Muscle of back (tissue), 13 donors: ENCODE measurements at places on chromosomes 12 and 14.

GRCh38 chr14:30820674-30821073, 53.7 kb upstream of the COCH start:
- no peak for DNase-seq

DNA sequence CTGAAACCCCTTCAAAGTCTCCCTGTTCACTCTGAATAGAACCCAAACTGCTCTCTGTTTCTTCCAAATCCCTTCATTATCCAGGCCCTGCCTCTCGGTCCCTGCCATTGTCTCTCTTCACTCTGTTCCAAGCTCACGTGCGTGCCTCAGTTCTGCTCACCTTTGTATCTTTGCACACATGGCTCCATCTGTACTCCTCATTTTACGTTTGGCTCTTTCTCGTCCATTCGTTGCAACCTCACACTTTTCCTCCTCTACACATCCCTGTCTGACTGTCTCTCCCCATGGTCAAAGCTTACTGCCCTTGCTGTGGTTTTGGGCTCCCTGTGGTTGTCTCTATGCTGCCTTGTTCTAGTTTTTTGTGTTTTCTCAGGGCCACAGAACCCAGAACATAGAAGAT, 1054.5 kb downstream of the BCL11B start:
- DNase-seq, result no peak

DNA sequence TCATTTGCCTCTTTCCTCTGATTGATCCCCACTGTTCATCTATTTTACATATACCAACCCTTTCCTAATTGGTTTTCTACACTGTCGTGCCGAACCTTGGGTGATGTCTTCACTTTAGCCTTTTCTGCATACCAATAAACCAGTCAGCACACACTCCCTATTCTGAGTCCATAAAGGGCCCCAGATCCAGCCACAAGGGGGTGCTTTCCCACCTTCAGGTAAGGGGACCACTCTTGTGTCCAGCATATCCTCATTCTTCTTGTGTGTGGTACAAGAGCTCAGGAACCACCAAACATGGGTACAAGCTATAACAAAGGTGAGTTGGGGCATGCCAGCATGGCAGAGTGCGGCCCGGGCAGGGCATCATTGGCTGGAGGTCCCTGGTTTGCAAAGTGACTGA, 859.8 kb downstream of the FSCB start:
- no peak for DNase-seq

GRCh38 chr12:18556161-18556560, 181.7 kb downstream of the PLCZ1 start:
- DNase-seq, result no peak

DNA sequence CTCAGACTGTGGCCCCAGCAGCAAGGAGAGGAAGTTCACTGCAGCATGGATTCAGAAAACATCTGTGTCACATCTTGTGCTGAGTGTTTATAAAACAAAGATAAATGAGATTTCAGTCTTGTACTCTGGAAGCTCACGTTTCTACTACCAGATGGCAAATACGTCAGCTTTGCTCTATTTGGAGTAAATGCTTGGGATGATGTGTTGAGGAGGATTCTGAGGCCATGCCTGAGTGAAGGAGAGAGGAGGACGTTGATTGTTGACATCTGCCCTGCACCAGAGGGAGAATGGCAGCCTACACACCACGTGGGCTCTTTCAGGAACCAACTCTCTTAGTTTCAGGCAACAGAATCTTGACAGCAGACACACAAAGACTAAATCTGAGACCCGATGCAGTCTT, 188.9 kb downstream of the TMEM132C start:
- no peak for DNase-seq

DNA sequence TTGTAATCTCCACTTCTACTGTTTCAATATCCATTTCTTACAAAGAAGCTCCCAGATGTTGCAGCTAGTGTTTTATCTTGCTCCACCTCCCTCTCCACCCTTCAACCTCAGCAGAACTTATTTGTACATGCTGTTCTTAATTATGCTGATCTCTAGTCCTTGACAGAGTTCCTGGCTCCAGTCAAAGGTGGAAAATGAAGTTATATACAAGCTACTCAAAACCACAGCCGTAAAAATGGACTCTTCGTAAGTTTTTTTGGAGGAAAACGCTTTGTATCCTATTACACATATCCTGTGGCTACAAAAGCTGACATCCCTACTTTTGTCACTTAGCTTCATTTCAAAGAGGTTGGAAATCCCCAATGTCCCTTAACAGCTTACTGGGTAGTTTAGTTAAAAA, 1.3 kb downstream of the CLEC1A start:
- DNase-seq, result peak; percentile 26

- DNase-seq, result no peak
These were observed 185.0 kb downstream of the DPF3 start for GRCh38 chr14:72708708-72709475.

DNA sequence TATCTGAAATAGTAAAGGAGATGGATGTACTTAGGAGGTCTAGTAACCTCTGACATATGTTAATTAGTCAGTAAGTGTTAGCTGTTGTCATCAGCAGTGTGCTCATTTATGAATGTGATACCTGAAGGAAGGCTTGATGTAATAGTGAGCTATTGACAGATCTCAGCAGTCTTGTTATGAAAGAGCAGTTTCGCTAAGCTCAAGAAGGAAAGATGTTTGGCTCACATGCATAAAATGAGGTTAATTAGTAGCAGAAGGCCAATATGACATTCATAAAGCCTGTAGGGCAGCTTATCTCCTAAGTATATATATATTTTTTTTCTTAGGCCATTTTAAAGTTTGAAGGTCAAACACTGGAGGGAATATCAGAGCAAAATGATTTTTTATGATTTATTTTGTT, 2.8 kb downstream of the FAM234B start:
- DNase-seq, result no peak
